Tibial nerve (tissue), 4 donors: ENCODE measurements at places on chromosomes 6 and 20.

- no peak for DNase-seq
Observed at GRCh38 chr6:111764238-111765175, 108.7 kb downstream of the FYN start.

DNA sequence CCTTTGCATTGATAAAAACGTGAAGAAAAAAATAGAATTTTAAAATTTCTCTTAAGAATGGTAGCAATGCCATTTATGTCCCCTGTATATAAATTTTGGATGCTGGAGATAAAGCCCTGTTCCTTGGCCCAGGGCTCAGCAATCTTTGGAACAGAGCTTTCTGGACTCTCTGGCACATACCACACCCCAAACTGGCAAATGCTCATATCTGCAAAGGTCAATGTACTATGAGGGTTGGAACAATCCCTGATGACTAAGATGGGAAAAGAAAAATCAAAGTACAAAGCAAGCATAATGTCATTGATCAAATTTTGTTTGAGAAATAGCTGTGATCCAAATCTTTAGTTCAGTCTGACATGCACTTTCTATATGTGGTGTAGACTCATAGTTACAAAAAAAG is 158.1 kb upstream of the HCRTR2 start:
- DNase-seq = no peak

DNA sequence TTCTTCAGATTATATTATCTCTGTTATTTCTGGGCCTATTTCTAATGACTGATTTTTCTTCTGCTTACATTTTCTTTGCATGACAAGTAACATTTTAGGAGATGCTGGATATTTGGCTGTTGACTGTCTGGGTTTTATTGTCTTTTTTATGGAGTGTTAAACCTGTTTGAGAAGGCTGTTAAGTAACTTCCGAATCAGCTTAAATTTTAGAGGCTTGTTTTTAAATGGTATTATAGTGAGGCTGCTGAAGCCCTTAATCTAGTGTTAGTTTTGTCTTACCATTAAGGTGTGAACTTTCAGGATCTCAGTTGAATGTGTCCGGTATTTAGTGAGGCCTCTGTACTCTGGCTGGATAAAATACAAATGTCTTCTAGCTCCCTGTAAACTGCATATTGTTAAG is 109.8 kb downstream of the EYA4 start:
- DNase-seq = no peak

GRCh38 chr6:6872459-6873344 is 235.1 kb upstream of the RREB1 start:
- DNase-seq = no peak

- no peak for DNase-seq
Observed at GRCh38 chr6:117512056-117512828, 29.8 kb downstream of the DCBLD1 start.

GRCh38 chr6:23775127-23775526 is 350.9 kb upstream of the NRSN1 start:
- DNase-seq = no peak

DNA sequence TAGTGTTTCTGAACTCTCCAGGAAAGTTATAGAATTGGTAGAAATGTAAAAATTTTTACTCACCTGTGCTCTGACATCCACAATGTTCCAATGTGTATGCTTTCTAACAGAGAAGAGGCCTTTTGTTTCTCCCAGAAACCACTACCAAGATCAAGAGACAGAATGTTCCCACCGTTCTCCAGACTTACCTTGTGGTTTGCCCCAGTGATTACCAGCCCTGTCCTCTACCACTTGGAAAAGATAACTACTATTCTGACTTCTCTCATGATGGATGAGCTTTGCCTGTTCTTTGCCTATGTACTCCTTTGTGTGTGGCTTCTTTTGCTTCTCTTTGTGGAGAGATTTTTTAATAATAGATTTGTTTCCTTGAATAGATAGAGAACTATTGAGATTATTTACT is 173.0 kb upstream of the SCGN start:
- DNase-seq = no peak

GRCh38 chr6:5302995-5303622 is 41.8 kb downstream of the FARS2 start:
- no peak for DNase-seq

DNA sequence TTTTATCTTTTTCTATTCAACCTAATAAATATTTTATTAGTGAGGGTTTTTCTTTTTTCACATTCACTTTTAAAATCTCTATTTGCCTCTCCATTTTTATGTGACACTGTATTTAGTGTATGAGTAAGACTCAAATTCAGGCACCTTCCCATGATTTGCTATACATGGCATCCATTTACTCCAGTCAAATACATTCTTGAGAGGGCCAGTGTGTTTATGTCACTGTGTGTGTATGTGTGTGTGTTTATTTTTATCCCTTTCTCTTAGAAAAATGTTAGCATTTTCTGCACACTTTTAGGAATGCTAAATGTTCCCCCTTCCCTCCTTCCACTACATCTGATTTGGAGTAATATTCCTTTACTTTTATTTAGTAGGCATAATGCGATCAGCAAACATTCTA is 290.0 kb downstream of the PACRG start:
- DNase-seq = no peak

DNA sequence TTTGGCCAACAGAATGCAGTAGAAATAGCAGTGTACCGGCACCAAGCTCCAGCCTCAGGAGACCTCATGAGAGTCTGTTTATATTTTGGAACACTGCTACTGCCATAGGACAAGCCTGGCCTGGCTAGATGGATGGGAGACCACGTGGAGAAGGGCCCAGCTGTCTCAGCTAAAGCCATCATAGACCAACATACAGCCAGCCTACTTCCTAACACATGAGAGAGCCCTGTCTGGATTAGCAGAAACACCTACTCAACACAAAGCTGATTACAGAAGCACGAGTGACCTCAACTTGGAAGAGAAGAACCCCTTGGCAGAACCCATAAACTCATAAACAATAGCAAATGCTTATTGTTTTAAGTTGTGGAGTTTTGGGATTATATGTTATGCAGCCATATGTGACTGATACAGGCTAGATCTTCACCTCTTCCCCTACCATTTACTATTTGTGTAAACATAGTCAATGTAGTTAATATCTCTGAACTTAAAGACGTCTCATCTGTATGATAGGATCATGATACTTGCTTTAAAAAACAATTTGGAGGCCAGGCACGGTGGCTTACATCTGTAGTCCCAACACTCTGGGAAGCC is 199.4 kb upstream of the ZNF217 start:
- no peak for DNase-seq

DNA sequence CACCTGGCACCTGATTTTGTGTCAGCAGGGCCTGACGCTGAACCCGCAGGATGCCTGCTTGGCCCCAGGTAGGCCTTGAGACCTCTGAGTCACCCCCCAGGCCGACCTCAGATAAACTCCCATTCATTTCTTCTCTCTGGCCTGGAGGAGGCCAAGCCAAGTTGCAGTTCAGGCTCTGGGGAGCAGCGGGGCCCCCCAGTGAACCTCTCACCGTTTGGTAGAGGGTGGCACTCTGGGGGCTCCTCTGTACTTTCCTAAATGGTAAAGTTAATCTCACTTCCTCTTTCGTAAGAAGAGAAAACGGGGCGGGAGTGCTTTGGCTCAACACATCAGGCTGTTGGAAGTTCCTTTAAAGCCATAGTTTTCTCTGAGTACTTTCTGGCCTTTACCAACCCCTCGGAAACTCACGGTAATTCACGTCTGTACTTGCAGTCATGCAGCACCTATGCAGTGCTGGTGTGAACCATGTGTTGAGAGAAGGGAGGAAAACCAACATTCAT is 2.8 kb downstream of the SIRPA start:
- DNase-seq = no peak

- DNase-seq = no peak
Observed at GRCh38 chr6:72032086-72032485, 145.7 kb downstream of the RIMS1 start.

DNA sequence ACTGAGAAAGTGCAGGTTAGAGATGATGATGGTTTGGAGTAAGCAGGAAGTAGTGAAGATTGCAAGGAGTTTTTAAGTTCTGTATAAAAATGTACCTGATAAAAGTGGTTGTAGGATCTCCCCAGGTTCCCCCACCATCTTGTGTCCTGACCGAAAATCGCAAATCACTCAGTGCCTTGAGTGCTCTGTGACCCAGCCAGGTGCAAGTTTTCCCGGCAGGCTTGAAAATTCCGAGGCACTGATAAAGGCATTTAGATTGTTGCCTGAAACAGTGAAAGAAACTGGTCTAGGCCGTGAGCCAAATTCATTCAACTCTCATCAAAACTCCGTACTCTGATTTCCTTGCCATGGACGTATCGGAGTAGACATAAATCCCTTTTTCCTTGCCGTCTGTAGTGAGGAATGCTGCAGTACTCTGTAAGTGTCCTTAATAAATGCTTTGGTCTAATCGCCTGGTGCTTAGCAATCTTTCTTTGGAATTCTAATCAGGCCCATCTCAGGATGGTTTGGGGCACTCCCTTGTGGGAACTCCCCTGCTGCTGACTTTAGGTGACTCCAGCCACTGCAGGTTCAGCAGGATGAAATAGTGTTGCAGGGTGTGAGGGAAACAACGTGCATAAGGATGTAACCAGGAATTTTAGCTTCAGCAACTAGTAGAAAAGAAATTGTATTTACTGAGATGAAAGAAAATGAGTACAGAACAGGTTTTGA is 1199.8 kb upstream of the MAP3K7 start:
- DNase-seq = no peak

DNA sequence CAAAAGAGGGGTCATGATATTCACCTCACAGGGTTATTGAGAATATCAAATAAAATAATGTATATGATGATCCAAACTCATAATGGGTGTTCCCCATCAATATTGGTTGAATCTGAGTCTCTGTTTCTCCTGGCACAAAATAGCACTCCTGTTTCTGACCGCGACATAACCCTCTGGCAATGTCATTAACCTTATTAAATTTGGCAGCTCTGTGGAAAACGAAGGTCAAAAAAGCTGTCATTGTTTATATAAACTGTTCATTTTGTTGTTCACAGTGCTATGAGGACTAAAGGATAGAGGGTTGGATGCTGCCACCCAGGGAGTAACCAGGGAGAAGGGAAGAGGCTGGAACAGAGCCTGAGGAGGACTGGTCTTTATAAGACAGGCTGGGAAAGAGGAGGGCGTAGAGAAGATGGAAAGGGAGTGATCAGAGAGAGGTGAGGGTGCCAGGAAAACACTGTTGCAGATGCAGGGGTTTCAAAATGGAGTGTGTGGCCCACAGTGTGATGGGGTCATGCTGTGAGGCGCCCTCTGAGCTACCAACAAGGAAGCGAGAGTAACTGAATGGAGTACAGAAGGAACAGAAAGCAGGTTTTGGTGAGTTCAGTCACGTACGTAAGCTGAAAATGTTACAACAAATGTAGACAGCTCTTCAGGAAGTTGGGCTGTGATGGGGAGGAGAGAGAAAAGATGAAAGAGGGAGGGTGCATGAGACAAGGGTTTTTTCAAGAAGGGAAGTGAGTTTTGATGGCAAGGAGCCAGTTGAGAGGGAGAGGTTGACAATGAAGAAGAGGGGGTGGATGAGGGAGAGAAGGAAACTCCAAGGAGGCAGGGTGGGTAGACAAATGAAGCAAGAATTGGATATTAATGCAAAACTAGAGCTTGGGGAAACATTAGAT is 251.6 kb upstream of the TAB2 start:
- DNase-seq = no peak

DNA sequence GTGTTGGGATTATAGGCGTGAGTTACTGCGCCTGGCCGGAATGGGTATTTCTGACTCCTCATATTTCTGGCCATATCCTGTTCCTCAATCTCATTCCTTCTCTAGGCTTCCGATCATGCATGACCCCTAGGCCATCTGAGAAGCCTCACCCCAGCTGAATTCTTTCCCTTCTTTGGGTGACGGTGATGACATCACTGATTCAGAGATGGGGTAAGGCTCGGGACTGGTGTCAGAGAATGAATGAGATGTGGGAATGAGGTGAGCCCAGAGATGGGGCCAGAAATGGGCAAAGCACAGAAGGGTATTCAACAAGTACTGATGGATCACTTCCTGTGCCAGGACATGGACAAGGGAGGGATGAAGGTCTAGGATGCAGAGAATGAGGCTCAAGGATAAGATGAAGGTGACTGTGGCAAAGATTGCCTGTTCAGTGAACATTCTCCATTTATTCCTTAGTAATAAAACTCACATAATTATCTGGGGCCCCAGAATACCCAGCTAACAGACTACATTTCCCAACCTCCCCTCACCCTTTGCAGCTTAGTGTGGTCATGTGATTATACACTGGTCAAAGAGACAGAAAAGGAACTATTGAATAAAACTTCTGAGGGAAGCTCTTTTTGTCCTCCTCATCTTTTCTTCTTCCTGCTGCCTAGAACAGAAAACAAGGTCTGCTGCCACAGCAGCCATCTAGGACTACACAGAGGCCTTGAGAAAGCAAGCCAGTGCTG is 39.6 kb downstream of the KIAA0319 start:
- no peak for DNase-seq

DNA sequence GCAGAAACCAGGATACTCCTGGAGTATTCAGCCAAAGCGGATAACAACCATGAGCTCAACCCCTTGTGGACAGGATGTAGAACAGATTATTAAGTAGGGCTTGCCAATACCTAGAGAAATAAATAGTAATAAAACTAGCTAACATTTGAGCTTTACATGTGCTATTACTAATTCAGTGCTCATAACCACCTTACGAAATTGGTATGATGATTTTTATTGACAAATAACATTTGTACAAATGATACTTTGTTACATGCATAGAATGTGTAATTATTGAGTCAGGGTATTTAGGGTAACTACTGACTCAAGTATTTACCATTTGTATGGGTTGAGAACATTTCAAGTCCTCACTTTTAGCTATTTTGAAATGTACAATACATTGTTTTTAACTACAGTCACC is 287.9 kb downstream of the CDC5L start:
- DNase-seq = no peak

DNA sequence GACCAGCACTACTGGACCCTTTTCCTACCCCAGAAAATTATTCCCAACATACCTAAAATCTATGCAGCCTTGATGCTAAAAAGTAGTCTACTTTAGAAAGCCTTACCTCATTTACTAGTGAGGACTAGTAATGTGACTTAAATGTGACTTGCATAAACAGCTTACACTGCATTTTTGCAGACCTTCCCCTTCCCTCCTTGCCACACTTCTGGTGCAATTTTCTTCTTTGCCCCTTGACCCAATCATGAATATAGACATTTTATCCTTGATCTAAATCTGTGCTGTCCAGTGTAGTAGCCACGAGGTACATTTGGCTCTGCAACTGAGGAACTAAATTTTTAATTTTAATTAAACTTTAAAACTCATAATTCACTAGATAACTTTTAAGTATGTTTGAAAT is 7.0 kb upstream of the ZKSCAN8 start:
- DNase-seq = no peak

GRCh38 chr6:118810420-118811027 is 83.4 kb upstream of the ASF1A start:
- no peak for DNase-seq
